ENCODE measurements at places on chromosomes 5 and 9.

GRCh38 chr9:20352591-20352990 is 269.7 kb downstream of the MLLT3 start:
- peak; percentile 72 for DNase-seq

DNA sequence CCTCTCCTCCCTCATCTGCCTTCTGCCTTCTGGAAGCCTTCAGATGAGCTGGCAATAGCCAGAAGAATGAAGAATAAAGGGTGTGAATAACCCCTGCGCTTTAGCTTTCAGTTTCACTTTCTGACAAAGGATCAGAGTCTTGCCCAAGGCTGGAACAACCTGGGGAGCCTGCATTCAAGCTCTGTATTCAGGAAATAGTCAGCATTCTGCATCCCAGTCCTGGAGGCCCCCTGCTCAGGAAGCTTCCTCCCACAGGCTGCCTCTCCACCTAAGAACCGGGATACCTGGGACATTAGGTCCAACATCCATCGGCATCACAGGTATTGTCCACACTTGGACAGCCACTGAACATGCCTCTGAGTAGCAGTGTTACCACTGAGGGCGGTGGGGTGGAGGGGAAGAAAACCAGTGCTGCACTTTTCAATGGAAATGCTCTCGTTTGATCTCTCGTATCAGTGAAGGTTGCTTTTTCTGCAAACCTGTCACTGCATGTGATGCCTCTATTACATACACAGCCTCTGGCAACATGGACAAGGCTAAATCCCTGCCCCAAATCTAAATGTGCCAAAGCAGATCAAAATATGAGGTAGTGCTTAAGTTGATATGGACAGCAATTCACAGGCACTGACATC is 39.8 kb upstream of the ACO1 start:
- DNase-seq, result no peak

DNA sequence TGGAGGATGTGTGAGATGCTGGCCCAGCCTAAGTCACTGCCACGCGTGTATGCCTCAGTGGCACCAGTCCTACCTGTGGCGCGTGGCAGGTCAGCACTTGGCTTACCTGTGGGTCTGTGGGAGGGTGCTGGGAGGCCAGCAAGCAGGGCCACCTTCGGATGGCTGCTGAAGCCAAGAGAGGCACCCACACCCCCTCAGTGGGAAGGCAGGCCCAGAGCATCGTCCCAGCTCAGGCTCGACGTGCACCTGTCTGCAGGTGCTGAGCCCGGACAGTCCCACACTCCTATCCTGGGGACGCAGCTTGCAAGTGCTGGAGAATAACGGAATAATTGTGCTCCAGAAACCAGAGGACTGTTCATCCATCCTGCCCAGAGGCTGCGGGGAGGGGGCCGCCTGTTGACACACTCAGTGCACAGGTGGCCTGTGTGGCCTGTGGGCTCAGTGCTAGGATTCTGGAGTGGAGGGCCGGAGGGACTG is 24.0 kb downstream of the NKD2 start:
- no peak for DNase-seq

DNA sequence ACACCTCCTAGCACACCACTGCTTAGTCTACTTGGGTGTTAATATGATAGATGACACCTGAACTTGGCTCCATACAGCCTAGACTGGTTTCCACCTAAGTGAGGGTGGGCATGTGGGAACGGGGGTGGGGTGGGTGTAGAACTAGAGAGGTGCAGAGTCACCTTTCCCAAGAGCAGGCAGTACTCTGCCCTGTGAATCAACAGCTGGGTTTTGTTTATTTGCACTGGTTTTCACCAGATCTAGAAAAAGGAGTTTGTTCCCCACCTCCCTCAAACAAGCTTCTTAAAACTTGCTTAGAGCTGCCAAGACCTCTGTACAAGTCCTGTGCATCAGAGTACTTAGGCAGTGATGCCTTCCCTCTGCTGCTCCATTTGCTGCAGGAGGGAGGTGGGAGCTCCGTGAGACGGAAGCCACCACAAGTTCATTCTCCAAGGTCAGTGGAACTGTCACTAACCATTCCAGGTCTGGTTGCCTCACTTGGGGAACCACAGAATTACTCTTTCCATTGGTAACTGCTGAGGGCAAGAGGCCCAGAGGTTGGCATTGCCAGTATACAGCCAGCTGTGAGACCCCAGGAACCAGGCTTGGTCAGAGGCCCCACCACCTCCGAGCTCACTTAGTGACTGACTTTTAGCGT is 163.5 kb downstream of the NR3C1 start:
- DNase-seq, result no peak

- DNase-seq, result no peak
Measured at GRCh38 chr5:129306725-129307124, 153.4 kb upstream of the ADAMTS19 start.

GRCh38 chr9:84139296-84140070 is 158.9 kb downstream of the RMI1 start:
- DNase-seq, result peak; percentile 32

- peak; percentile 84 for DNase-seq
Measured at GRCh38 chr9:129752900-129753729, at the start of gene PTGES. PTGES (minus strand) TSS chr9:129753042; CDS start chr9:129753012, 30 bp downstream.

DNA sequence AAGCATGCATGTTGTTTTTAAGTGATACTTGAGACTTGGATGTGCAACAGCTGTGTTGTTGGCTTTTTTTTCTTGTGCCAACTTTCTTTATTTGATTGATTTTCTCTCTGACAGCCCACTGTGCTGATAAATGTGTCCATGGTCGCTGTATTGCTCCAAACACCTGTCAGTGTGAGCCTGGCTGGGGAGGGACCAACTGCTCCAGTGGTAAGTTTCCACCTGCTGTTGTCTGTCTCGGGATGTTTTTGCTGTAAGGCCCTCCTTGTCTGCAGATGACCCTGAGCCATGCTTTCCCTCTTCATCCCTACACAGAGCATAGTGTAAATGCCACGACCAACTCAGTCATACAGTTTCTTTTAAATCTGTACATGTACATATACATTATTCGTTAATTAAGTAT is 79.2 kb downstream of the MEGF10 start:
- DNase-seq, result no peak

DNA sequence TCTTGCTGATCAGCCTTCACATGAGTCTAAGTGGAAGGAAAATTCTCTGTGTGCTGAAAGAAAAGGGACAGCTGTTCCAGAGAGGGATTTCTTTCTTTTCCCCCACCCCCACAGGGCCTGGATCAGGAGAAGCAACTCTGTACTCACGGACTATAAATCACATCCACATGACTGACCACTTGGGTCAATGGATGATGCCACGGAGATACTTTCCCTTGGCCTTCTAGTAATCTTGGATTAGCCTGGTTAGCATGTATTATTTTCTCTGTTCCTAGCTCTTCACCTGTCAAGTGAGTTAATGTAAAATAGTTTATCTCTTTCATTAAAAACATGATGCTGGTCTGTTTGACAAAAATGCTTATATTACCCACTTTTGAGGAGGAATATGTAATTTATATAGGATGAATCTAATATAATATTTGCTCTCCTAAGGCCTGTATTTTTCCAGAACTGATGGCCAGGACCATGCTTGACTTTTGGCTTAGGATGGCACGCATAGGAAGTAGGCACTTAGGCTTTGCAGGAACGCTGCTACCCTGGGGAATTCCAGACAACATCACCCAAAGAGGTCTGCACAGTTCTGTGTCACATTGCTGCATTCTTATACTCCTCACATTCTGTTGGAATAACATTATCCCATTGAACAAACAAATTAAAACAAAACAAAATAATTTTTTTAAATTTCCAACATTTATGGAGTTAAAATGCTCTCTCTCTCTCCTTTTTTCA is 892.1 kb downstream of the TLE1 start:
- DNase-seq, result peak; percentile 6

DNA sequence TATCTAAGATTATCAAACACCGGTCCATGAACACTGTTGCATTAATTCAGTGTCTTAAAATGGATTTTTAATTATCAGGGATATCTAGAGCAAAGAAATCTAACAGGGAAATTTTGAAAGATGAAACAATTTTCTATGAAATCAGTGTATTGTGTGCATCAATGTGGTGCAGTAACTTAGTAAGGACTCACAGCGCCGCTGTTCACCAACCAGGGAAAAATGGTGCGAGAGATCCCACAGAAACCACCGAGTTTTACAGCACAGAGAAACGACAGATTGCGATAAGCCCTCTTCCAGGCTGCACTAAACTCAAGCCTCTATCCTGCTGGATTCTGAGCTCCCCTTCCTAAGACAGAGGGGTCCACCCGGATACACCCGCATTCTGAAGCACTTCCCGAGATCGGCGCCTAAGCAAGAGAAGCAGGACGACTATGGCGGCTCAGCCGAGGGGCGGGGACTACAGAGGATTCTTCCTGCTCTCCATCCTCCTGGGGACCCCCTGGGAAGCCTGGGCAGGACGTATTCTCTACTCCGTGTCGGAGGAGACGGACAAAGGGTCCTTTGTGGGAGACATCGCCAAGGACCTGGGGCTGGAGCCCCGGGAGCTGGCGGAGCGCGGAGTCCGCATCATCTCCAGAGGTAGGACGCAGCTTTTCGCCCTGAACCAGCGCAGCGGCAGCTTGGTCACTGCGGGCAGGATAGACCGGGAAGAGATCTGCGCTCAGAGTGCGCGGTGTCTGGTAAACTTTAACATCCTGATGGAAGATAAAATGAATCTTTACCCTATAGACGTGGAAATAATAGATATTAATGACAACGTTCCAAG is at the start of gene PCDHGA7:
Gene PCDHGA7 (plus strand): TSS at position 274 of the 826 bp plus-strand sequence. CDS start 158 bp downstream, at position 432.
- DNase-seq, result peak; percentile 52

DNA sequence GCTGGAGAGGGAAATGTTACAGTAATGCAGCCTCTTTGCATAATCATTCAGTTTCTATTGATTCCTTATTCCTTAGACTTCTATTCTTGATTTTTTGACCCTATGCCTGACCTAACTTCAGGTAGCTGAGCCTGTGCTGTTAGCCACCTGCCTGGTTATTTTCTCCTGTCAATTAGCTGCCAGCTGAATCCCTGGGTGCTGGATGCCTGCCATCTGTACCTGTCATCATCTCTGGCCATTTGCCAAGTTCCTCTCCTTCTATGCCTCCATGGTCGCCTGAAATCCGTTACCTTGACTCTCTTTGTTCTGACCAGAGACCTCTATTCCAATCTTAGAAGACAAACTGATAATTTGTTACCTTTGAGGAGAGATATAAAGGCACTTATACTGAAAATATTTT is 178.3 kb downstream of the CAVIN4 start:
- no peak for DNase-seq

DNA sequence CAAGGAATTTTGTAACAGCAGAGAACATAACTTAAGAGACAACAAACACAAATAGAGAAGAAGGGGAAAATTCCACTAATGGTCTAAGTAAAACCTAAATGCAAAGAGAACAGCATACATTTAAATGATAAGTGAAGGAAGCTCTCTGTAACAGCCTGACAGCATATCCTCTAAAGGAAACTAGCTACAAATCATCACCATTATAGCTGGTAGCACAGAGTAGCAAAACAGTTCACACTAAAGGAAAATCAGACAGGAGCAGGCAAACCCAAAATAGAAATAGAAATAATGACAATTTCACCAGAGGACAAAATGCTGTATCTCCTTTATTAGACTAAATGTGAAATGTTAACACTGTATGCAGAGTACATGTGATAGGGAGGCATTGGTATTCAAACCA is 532.8 kb downstream of the PTPRD start:
- no peak for DNase-seq

GRCh38 chr5:125961150-125961549 is 462.1 kb upstream of the GRAMD2B start:
- no peak for DNase-seq

- no peak for DNase-seq
Measured at GRCh38 chr5:151868451-151868850, 56.2 kb downstream of the GLRA1 start.

- DNase-seq, result peak; percentile 30
Measured at GRCh38 chr9:91483189-91483691, 59.6 kb upstream of the NFIL3 start.

DNA sequence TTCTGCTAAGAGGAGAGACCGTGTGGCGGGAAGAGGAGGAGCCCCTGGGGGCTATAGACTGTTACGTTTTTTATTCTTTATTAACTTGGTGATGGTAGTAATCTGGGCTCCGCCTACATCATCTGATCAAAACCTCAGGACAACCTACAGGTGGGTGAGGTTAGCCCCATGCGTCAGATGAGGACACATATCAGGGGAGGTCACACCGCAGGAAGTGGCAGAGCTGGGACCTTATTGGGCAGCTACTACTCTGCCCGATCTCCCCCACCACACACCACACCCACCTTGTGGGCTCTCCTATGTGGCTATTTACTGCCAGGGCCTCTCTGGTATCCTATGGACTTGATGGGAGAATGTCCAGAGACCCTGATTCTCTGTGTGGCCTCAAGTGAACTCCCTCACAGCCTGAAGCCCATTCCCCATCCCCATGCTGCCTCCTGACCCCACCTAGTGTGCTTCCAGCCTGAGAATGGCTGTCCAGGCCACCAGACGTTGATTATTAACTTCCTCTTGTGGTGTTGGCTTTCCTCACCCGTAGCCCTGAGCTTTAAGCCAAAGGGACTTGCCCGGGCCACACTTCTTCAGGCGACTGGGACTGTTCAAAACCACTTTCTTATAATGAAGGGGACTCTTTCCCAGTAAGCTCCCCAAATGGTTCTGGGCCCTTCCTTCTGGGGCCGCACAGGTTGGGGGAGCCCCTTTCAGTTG is 8.2 kb downstream of the UNC5A start:
- no peak for DNase-seq

- no peak for DNase-seq
Measured at GRCh38 chr5:64835266-64835665, 66.5 kb downstream of the CWC27 start.

GRCh38 chr9:117796681-117797080 is 92.5 kb downstream of the TLR4 start:
- peak; percentile 13 for DNase-seq

- no peak for DNase-seq
Measured at GRCh38 chr9:126842977-126843799, 17.3 kb upstream of the ZBTB34 start.

DNA sequence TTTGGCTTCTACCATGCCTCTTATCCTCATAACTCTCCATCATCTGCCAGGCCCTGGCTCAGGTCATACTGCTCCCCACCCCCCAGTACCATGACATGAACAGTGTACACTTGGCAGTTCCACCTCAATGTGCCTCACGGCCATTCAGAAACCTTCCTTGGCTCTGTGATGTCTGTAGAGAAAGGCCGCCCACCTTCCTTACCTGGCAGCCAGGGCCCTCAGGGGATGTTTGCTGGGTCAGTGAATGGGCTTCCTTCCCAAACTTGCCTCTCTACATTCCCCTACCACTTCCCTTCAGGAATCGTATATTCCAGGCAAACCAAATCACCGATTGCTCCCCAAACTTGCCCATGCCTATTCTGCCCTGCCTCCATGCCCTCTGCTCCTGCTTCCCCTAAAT is 101.1 kb downstream of the PSD2 start:
- no peak for DNase-seq

DNA sequence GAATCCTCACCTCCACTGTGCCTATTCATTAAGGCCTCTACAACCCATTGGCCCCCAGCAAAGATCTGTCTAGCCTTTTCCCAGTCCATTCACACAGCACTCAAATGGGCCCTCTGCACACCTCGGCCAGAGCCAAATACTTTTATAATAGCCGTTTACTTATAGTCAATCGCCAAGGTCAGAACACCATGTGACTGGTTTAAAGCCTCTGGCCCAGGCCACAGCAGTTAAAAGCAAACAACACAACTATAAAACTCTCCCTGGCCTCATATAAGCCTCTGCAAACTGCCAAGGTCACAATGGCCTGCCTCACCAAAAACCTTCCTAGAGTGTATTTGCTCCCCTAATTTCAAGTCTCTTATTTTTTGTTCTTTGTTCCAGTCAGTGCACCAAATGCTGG is 562.6 kb downstream of the CAAP1 start:
- DNase-seq, result no peak

GRCh38 chr9:2389404-2389803 is 232.2 kb upstream of the VLDLR start:
- DNase-seq, result no peak

- DNase-seq, result no peak
Measured at GRCh38 chr9:77643871-77644270, 4.3 kb downstream of the GNA14 start.

GRCh38 chr9:138050472-138051330 is 173.1 kb downstream of the CACNA1B start:
- no peak for DNase-seq
